ENCODE measurements at places on chromosomes 2 and 18. TPM values are rescaled to one million over a fixed set of nuclear protein-coding genes. Genes with fewer than 3 reads are reported as not detected.

Gene GRB14
- 0.39 TPM for total RNA-seq

Gene LINC00305
- not detected for total RNA-seq

Gene SNTG2
- total RNA-seq: 0.78 TPM

Gene TRABD2A
- total RNA-seq: 3.3 TPM

Gene CELF4
- not detected for total RNA-seq

Gene IL36G
- total RNA-seq: not detected
